ENCODE measurements at places on chromosomes 7 and 10. TPM values are rescaled to one million over a fixed set of nuclear protein-coding genes. Genes with fewer than 3 reads are reported as not detected.
A peak's percentile ranks its signal among the peaks of the same experiment; 100 is the strongest.

DNA sequence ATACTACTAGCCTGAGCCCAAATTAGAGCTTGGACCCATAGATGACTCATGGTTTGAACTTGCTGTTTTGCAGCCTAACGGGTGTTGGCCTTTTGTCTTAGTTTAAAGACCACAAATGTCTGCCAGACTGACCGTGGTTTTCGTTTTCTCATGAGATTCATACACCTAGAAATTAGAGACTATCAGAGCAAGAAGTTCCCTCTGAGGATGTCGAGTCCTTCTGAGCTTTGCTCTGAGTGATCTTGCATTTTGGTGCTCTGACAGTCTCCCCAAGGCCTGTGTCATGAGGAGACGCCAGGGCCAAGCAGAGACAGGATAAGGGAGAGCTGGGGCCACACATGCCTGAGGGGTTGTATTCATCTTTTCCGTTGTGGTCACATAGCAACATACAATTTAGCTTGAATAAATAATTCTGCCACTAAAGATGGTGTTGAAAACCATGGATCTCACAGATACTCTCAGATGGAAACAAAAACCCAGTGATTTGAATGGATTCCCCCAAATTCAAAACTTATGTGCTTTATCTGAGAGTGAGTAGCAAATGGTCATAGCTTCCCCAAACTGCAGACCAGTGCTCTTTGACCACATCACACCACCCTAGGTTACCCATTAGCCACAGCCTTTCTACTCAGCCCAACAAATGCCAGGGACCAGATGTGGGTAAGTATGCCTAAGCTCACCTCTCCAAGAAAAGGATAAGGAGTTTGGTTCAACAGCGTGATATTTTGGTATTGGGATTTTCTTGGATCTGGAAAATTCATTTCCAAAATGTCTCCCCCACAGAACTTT, 762.0 kb upstream of the IGFBP3 start:
- DNase-seq = no peak

LMOD2 gene
- polyA plus RNA-seq = 138 TPM

DNA sequence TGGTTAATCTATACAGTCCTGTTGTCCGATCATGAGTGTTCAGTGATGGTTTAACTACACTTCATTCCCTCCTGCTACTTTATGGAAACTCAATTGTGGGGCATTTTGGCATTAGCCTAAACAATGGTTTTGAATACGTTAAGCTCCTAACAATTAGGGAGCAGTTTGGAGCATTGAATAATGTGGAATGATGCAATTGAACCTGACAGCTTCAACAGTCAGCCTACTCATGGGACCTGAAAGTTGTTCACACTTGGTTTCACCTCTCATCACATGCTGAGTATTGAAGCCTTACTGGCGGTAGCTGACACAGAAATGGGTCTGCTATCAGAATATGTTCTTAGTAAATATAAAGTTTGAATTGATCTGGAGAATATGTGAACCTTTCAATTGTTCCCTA, 186.1 kb downstream of the MLLT10 start:
- no peak for DNase-seq

CHCHD3 gene
- 66.2 TPM for polyA plus RNA-seq

DNA sequence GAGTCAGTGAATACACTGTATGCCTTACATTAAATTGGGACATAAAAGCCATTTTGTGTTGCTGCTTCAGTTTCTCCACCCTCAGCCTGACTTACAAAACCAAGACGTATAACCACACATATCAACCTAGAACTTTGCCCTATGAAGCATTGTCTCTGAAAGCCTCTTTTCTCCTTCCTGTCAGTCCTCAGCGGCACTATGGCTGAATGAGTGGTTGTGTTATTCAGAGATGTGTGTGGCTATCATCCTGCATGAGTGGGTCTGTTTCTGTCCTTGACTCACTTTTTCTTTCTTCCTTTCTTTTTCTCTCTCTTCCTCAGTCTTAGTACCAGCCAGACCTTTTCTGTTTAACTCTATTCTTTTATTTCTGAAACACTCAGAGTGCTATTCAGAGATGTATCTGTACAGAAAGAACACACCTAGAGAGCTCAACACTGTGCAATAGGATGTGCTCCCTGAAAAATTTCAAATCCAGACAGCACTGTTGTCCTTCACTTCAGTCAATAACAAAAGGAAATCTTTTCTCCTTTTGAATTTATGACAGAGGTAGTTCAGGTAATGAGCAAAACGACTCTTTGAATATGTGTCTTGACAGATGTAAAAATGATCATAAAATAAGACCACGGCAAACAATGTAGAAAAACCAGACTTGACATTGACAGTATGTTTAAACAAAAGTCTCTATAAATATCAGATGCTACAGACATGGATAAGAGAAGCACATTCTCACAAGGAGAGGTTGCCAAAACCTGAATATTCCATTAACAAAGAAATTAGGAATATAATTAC, 163.3 kb upstream of the FEZF1 start:
- DNase-seq = no peak

DNA sequence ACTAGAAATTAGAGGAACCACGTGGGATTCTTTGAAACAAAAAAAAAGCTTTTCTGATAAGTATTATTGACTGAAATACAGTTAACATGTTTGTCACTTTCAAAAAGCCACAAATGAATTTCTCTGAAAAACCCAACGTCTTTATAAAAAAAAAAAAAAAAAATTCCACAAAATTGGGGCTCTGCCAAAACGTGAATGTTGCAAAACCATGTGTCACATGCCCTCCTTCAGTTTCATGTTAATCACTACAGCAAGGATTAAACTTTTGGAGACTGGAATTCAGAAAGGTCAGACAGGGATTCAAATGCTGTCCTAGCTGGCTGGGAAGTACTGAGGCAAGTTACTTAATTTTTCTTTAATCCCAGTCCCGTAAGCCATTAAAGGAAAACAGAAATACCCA, 278.0 kb upstream of the KLF14 start:
- no peak for DNase-seq

GRCh38 chr10:34407324-34407805, 407.7 kb downstream of the PARD3 start:
- DNase-seq = no peak

DNA sequence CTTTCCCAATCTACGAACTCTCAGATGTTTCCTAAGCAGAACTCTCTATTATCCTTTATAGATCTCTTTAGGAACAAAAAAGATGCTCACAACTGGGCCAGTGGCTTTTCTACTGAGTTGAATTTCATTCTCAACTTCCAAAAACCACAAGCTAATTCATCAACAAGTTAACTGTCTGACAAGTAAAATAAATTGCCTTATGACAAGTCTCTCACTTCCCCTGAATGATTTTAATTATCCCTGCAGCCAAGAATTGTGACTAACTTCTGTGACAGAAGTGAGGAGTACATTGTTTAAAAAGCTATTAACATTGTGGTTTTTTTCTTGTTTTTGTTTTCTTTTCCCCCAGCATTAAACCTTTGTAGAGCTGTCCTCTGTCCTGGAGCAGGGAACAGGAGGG, 343.1 kb downstream of the HPSE2 start:
- DNase-seq = no peak

DNA sequence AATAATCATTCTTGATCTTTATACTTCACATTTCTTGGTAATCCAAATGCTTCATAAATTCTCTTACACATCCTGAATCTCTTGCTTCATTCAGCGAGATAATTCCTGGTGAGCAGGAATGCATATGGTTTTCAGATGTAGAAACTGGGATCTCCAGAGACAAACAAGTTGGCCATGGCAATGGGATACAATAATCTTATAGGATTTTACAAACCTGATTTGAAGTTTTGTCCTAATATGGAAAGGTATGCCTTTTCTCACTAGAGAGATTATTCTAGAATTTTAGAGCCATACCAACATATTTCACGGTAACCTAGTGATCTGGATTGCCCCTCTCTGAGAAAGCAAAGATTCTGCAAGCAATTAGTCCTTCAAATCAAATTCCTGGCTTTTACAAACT, 13.1 kb upstream of the TRDMT1 start:
- DNase-seq = no peak

DNA sequence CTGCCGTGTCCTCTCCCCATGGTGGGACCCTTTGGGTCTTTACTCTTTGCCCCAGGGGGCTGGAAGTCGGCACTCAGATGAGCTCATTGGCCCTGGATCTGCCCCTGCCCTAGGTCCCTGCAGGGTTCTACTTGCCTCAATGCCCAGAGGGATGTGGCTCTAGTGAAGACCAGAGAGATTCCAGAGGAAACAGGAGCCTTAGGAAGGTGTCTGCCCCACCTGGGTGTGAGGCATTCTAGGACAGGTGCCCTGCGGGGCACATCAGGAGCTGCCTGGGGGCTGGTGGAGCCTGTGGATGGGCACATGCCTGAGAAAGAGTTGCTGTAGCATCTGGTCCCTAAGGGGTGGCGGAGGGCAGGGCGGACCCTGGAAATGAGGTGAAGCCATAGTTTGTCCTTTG, 128.6 kb downstream of the ADCY1 start:
- no peak for DNase-seq

DNA sequence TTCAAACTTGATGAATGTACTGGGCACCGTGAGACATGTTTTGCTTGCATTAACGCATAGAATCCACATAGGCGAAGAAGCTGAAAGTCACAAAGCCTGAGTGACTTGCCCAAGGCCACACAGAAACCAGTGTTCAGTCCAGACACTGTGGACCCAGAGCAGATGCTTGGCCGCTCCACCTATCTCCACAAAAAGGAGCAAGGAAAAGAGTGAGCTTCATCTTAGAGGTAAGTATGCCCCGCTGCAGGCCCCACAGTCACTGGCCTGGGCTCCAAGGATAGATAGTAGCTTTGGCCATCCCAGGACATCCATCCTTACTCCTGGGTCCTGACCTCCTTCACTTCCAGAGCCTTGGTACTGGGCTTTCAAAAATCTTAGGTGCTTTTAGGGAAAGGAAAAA, 60.1 kb upstream of the SAMD8 start:
- DNase-seq = no peak

LIPN gene
- polyA plus RNA-seq = not detected

- no peak for DNase-seq
These were observed 22.2 kb upstream of the NRBF2 start for GRCh38 chr10:63110940-63111339.

EIF4H gene
- 209 TPM for polyA plus RNA-seq

DNA sequence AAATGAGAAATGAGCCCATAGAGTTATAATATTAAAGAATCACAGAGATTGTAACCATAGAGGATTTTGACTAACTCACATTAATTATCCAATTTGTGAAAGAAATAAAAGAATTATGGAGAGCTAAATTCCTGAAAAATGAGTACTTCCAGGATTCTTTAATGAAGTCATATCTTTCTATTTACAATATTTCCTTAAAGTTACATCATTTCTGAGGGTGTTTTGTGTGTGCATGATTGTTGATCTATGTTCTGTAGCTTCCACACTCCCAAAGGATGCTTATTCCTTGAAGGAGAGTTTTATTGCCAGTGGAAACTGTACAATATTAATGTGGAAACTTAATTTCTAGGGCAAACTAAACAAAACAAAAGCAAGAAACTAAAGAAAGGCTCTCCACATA, 299.6 kb downstream of the MDFIC start:
- DNase-seq = no peak

DNA sequence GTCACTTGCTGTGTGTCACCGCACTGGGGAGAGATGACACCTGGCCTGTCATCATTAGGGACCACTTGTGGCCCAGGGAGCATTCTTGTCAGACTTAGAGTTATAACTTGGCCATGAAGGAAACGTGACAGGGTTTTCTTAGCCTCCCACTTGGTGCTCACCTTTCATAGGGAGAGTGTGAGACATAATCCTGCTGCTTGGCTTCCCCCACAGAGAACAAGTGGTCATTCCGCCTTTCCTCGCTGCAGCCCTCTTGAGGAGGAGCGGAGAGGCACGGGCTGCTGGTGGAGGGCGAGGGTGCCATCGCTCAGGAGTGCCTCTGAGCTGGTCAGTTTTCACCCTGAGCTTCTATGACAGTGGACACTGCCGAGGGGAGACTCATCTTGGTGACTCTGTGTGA, 125.0 kb upstream of the GJD4 start:
- no peak for DNase-seq

- DNase-seq = no peak
These were observed 178.2 kb upstream of the ITGB1 start for GRCh38 chr10:33136271-33136670.

DNA sequence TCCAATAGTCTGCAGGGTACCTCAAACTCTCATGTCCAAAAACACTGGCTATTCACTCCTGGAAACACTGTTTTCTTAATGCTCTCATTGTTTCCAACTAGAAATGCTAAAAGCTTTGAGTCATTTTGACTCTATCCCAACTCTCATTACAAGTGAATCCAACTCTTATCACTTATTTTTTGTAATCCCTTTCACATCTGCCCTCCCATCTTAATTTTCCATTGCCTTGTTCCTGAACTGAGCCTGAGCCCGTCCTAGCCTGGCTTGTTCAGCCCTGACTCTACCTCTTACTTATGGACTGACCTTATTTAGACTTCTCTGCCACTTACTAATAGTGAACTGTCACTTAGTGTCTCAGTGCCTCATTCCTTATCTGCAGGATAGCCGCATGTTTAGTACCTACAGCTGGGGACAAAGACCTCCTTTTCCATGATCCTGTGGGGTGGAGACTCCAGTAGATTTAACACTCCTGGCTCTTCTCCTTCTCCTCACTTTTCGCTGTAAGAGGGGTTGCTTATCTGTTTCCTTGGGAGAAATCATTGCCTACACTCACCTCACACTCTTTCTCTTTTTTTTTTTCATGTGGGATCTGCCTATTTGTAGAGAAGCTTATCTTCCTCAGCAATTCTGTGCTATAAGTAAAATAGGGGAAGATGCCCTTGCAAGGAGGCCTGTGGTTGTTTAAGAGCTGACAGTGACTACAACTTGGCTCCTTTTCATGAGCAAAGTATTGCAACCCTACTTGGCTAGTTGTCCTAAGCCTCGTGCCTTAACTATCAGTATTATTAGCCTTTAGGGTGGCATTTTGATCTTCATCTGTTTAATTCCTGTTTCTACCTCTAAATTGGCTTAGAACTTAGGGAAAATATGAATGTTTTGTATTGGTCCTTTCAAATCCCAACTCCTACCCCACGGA, 56.4 kb downstream of the SLC16A12 start:
- no peak for DNase-seq

ERVW-1 gene
- 1.8 TPM for polyA plus RNA-seq

SH2D4B gene
- polyA plus RNA-seq = 0.10 TPM

GRCh38 chr7:46812101-46812675, 769.7 kb downstream of the TNS3 start:
- peak; percentile 21 for DNase-seq

ARHGEF35 gene
- polyA plus RNA-seq = 1.3 TPM

DNA sequence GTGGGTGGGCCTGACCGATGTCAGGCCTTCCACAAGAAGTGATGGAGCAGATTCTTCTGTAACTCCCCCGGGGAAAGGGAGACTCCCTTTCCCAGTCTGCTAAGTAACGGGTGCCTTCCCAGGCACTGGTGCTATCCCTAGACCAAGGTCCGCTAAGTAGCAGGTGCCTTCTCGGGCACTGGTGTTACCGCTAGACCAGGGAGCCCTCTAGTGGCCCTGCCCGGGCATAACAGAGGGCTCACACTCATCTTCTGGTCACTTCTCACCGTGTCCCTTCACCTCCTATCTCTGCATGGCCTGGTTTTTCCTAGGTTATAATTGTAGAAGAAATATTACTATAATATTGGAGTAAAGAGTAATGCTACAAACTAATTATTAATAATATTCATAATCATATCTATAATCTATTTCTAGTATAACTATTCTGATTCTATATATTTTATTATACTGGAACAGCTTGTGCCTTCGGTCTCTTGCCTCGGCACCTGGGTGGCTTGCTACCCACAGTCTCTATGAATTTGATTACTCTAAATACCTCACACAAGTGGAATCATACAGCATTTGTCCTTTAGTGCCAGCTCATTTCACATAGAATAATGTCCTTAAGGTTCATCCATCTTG, 1378.7 kb downstream of the XPNPEP1 start:
- peak; percentile 50 for DNase-seq

All from hindlimb muscle (tissue), 1 donor.